ENCODE measurements at places on chromosomes 2 and 18. TPM values are rescaled to one million over a fixed set of nuclear protein-coding genes. Genes with fewer than 3 reads are reported as not detected.

- DNase-seq = no peak
Observed at GRCh38 chr18:14174706-14175085, 42.5 kb upstream of the ZNF519 start.

- DNase-seq = no peak
Observed at GRCh38 chr2:219912491-219912921, 285.1 kb downstream of the SLC4A3 start.

DNA sequence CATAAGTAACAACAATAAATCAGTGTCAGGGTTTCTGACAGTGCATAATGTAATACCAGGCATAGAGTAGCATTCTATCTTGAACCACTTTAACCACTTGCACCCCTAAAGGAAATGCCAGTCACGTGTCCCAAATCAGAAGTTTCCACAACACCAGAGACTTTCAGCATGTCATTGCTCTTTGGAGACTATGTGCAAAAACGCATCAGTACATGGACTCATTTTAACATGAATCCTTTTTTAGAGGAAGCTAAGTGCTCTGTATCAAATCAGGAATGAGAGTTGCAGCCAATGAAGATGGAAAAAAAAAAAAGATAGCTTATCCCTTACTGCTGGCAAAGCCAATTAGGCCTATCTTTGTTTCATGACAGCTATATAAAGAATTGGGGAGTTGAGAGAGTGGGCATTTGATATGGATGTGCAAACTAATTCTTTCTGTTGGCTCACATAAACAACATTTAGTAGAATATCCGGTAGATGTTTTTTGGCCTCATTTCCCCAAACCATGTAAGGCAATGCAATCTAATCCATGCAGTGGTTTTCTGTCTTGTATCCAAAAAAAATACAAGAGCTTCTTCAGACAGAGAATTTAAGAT lies 353.1 kb downstream of the IRS1 start:
- DNase-seq = no peak

DNA sequence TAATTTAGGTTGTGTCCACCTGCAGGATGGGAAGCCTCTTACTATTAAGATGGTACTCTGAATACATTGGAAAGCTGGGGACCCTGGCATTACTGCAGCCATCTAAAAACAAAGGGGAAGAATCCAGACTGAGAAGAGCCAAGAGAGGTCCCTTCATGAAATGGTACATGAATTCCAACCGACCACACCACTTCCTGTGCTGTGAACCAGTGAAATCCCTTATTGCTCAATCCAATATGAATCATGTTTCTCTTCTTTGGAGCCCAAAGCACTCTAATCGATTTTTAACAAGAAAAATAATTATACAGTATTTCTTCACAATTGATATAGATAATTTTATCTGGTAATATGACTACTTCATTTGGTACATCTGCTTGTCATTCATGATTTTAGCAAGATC lies 479.7 kb upstream of the RAB6C start:
- no peak for DNase-seq

GRCh38 chr18:2905854-2906703 lies 59.3 kb downstream of the EMILIN2 start:
- DNase-seq = peak; percentile 61

GRCh38 chr2:218962859-218963492 lies 3.5 kb downstream of the CDK5R2 start:
- peak; percentile 58 for DNase-seq

GRCh38 chr2:215361211-215361875 lies 49.5 kb downstream of the ATIC start:
- DNase-seq = no peak

DNA sequence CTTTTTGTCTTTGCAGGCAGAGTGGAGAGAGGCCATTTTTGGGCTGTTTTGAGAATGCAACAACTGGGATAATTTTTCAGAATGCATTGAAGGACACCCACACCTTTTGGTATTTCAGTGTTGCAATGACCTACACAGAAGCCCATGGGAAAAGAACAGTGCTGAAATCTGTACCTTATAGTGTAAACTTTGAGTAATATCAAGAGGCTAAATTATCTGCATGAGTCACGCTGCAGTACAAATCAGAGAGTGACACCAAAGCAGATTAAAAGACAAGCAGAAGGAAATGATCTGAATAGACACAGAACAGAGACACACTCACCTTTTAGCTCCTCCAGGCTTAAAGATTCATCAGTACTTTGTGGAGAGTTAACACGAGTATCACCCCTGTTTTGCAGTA lies 265.3 kb downstream of the PAX3 start:
- no peak for DNase-seq

DNA sequence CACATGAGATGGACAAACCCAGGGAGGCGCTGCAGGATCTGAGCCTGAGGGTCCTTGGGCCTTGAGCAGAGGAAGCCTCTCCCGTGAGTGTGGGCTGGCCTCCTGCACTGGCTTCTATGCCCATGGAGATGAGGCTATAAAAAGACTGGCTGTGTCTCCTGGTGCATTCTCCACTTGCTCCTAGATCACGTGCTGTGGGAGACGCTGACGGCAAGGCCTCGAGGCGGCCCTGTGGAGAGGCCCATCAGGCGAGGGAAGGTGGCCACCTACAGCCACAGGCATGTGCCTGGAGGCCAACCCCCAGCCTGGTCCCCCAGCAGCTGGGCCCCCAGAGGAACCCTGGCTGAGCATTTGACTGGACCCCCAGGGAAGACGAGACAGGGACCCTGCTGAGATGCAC lies 198.9 kb downstream of the TWIST2 start:
- DNase-seq = no peak

DNA sequence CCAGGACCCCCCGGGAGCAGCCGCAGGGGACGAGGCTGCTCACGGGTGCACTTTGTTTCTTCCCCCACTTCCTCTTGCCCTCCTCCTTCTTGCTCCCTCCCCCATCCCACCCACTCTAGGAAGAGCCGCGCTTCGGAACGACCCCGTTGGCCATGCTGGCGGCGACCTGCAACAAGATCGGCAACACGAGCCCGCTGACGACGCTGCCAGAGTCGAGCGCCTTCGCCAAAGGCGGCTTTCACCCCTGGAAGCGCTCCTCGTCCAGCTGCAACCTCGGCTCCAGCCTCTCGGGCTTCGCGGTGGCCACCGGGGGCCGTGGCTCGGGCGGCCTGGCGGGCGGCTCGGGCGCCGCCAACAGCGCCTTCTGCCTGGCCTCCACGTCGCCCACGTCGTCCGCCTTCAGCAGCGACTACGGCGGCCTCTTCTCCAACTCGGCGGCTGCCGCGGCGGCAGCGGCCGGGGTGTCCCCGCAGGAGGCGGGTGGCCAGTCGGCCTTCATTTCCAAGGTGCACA lies 1.3 kb downstream of the SP9 start:
- DNase-seq = no peak

DNA sequence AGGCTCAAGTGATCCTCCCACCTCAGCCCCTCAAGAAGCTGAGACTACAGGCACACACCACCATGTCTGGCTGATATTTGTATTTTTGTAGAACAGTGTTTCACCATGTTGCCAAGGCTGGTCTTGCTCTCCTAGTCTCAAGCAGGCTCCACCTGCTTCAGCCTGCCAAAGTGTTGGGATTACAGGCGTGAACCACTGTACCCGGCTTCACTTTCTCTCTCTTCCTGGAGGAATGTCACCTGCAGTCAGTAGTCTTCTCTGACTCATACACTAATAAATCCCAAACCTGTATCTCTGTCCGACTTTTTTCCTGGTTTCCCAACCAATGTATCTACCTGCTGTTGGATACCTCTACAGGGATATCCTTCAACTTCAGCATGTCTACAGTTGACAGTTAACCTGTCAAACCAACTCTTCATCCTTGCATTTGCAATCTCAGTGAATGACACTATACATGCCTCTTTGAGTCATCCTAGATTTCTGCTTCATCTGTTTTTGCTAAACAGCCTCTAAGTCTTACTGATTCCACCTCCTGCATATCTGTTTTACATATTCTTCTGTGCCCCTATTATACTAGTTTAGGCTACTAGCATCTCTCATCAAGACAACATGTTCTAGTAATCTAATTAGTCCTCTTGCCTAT lies 54.5 kb downstream of the RBBP8 start:
- DNase-seq = no peak

- no peak for DNase-seq
Observed at GRCh38 chr18:34031810-34032209, 192.9 kb downstream of the NOL4 start.

DNA sequence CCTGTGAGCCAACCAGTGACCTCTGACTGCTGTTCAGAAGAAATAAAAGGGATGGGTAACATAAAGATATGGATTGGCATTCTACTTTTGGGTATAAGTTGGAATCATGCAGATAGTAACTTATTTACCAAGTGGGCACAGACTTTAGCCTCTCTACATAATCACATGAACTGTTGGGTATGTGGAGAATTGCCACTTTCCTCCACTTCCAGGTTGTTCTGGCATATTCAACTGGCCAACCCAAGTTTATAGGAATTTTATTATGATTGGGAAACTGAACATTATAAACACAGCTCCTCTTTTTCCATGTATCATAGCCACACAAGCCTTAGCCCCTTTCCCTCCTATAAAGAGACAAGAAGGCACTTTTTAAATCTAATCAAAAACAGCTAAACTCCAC lies 179.3 kb downstream of the RNF152 start:
- DNase-seq = no peak

GRCh38 chr2:156430980-156431358 lies 5.2 kb upstream of the GPD2 start:
- peak; percentile 42 for DNase-seq

DNA sequence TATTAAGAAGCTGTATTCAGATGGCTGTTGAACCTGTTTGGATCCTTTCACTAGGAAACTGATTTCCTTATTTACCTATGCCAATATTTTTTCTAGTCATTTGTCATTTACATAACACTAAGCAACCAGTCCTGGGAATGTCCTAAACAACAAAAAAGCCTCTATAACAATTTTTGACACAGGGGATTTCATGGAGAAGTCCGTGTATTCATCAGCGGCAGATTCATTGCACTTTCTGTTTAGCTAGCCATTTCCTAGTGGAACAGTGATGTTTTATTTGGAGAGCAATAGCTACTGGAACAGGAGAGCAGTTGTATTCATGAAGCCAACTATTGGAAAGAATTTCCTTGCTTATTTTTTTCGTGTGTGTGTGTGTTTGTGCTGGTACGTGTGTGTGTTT lies 604.3 kb upstream of the POU3F3 start:
- DNase-seq = no peak

DNA sequence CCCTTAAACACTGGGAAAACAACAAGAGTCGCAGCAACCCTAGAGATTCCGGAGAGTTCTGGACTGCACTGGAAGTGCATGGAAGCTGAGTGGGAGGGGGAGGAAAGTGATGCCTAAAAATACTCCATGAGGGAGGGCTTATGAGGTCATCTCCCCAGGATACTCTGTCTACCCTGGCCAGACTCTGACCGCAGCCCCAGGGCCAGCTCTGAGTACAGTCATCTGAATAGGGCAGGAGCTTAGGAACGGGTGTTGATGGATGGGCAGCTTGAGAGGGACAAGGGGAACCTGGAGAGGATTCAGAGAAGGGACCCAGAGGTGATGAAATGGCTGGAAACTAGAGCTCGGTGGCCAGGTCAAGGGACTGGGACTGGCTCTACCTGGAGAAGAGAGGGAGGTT lies 79.3 kb upstream of the IGFBP5 start:
- DNase-seq = no peak

DNA sequence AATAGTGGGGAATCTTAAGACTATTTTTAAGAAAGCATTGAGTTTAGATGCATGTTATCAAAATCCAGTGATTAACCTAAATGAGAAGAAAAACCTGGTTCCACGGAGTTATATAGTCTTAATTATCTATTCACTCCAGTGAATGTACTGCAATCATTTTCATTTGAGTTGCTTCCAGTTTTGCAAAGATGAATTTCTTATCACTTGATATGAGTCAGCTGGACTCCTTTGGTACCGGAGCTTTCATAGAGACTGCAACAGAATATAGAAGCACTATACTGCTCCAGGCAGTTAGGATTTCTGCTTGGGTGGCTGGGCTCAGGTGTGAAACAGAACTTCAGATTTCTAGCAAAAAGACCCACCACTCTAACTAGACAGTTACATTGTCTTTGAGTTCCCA lies 92.2 kb upstream of the NFU1 start:
- DNase-seq = no peak

FAM110C gene
- 0.28 TPM for total RNA-seq

ABCB11 gene
- total RNA-seq = under 0.01 TPM

SH3RF3 gene
- total RNA-seq = 13.5 TPM

TUBA4B gene
- not detected for total RNA-seq

AGXT gene
- not detected for total RNA-seq

All from dermis blood vessel endothelial cell (primary cell).